ENCODE measurements at places on chromosomes 4 and X.

- DNase-seq = peak; percentile 60
Measured at GRCh38 chrX:9148615-9149399, 114.9 kb upstream of the FAM9B start.

GRCh38 chrX:100717363-100717762 is 14.6 kb downstream of the SYTL4 start:
- DNase-seq = no peak

GRCh38 chr4:161498155-161498554 is 665.6 kb downstream of the FSTL5 start:
- DNase-seq = no peak

DNA sequence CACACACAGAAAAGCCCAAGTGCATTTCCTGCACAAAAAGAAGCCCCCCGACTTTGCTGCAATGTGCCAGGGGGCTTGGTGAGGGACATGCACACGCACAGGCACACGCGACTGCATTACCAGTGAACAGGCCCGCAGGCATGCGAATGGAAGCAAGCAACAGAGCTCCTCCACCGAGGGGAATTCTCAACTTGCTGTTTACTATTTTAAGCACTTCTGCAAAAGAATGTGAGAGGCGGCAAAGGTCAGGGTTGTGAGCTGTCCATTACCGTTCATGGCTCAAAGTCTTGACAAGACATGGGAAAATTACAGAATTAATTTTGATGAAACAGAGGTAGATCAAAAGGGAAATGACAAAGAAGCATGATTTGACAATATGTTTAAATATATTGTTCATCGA is 342.5 kb upstream of the NOCT start:
- no peak for DNase-seq

DNA sequence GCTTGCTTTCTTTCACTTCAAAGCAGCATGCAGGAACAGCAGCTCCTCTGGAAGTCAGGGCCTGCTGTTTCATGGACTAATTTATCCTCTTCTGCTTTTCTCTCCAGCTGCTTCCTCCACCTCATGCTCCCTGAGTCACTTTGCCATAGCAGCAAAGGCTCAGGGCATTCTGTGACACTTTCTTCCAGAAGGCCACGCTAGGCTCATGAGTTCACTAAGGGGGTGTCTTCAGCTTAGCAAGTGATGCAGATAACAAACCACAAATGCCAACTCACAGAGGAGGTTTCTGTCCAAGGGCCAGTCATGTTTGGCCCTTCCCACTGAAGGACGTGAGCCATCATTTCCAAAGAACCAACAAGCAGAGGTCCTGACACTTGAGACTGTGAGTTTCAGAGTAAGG is 200.2 kb downstream of the ADGRA3 start:
- peak; percentile 13 for DNase-seq

DNA sequence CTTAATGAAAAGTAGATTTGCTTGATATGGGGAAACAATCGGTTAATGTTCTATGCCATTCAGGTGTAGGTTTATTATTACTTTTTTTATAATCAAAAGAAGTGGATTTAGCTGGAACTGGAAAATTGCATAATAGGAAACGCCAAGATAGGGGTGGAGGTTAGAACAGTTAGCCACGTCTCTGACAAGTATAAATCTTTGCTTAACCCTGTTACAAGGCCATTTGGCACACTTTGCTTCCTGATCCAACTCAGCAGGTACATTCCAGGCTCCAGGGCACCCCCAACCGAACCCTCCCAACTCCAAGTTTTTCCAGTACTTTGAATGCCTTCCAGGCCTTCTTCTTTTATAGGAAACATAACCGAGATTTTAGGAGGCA is 50.6 kb upstream of the ACSL4 start:
- DNase-seq = no peak

DNA sequence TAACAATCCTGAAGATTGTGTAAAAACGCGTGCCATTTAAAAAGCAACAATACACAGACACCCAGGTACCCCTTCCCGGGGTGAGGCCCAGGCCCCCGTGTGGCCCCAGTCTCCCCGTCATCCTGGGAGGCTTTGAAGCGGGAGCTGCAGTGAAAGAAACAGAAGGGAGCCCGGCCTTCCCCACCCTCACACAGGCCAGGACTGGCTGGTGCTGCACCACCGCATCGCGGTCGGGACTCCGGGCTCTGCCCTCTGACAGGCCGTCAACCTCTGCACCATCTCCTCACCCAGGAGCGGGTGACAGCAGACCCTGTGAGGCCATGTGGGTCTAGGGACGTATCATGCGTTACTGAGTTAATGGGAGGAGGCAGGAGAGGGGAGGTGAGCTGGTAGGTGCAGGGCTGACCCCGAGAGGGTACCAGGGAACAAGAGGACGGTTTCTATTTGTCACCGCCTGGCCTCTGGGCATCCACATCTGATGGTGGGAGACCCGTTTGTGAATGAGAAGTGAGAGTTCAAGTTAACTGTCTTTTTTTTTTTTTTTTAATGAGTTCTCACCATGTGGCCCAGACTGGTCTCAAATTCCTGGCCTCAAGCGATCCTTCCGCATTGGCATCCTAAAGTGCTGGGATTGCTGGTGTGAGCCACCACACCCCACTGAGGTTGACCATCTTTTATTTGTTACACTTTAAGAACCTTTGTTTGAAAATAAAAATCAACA is 27.3 kb downstream of the PIGG start:
- no peak for DNase-seq

DNA sequence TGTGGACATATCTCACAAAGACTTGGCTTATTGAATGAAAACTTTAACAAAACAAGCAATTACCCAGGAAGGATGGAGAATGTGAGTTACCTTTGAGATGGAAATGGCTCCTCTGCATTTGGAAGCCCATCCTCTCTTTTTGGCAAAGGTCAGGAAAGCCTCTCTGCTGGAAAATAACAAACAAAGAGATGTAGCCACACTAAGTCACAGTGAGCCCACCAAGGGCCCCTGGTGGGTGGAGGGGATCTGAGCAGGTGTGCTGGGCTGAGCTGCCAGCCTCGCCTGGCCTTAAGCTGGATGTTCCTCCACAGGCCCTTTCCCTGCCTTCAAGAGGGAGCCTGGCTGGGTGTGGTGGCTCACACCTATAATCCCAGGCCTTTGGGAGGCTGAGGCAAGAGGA is 269.2 kb downstream of the HNRNPD start:
- DNase-seq = no peak

- DNase-seq = peak; percentile 72
Measured at GRCh38 chrX:48071064-48071985, at the start of gene ZNF630. Gene ZNF630, minus strand, starts transcription at chrX:48071640. Its CDS starts 4,754 bp downstream, at chrX:48066886.

- DNase-seq = peak; percentile 61
Measured at GRCh38 chrX:20265221-20265725, 1.4 kb downstream of the RPS6KA3 start.

DNA sequence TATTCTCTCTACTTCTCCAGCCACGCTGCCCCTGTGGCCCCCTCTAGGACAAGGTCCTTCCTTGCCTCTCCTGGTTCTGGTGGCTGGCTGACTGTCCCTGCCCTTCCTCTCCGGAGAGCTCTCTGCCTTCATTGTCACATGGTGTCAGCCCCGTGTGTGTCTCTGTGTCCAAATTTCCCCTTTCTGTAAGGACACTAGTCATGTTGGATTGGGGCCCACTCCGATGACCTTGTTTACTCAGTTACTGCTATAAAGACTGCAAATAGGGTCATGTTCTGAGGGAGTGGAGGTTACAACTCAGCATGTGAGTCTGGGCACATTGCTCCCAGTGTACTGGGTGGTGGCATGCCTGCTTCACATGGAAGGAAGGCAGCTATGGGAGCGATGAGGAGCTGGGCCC is 129.5 kb upstream of the PSAPL1 start:
- DNase-seq = no peak

- no peak for DNase-seq
Measured at GRCh38 chrX:39477762-39478120, 620.0 kb downstream of the BCOR start.

- no peak for DNase-seq
Measured at GRCh38 chrX:71111141-71111843, at the start of gene IL2RG. Gene IL2RG, minus strand, starts transcription at chrX:71111577. Its CDS starts 38 bp downstream, at chrX:71111539.

- no peak for DNase-seq
Measured at GRCh38 chr4:146059865-146060264, 115.7 kb upstream of the LSM6 start.

DNA sequence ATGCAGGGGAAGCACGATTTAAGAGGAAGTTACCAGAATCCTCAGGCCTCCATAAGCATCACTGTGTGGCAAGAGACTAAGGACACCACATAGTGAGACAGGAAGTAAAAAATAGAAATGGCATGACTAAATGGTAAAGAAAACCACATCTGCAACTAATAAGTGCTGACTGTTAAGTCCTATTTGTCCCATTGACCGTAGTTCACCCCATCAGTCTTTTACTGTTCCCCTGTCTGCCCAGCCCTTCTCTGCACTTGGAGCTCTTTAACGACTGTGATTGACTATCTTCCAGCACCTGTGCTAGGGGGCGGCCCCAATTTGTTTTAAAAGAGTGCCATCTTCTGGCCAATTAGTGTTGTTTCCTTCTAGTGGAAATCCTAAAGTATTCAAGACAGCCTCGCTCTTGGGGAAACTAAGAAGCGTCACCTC is 94.2 kb downstream of the MAOA start:
- DNase-seq = peak; percentile 36

- no peak for DNase-seq
Measured at GRCh38 chr4:162016219-162016618, 147.6 kb downstream of the FSTL5 start.

DNA sequence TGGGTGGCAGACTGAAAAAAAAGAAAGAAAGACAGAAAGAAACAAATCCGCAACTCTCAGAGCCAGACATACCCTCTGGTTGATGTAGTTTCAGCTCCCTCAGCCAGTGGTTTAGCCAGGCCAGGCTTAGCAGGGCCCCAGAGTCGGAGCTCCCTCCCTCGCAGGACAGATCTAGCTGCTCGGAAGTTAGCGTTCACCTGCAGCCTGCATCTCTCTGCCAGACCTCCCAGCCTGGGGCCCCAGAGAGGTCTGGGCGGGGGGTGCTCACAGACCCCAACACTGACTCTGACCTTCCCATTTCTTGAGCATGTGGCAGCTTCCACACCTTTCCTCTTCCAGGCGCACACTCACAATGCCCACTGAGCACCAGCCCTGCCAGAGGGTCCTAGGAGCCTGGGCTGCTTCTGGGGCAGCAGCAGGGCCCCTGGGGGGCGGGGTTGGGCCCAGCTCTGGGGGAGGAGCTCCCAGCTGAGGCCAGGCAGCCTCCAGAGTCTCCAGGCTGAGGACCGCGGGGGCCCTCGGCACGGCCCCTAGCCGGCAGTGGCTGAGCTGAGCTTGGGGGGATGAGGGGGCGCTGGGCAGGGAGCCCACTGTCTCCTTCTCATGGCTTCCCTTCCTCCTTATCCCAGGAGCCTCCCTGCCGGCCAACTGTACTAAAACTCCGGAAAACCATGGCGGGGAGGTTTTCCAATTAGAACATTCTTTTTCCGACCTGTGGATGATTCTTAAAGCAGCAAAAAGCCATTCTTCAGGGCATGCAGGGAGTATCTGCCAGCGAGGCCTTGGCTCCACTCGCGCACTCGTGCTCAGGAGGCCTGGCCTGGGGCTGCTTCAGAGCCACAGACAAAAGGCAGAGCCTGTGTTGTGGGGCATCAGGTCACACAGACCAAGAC is 4.6 kb upstream of the ZNF185 start:
- no peak for DNase-seq

DNA sequence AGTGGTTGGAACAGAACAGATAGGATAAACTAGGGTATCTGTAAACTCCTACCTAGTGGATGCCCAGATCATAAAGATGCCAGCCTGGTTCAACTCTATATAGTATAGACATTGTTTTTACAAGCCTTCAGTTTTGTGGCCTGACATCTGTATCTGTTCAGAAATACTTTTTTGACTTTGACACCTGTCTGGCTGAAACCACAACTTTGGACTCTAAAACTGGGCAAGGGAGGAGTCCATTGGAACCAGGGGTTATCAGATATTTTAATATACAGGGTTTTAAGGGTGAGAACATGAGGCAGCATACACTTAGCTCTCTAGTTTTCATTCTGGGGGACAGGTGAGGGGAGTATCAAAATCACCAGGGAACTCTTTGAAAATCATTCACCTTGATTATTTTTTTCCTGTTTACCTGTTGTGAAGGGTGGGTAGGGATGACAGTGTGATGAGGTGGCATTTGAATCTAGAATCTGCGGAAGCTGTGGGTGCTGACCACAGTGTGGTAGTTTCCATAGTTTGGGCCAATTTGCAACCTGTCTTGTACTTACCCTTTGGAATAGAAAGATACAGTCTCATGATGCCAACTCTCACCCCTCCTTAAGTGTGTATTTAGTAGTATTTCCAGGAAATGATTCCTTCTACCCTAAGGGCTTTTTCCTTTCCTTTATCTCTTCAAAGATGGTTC is 20.6 kb downstream of the GAB1 start:
- DNase-seq = no peak

DNA sequence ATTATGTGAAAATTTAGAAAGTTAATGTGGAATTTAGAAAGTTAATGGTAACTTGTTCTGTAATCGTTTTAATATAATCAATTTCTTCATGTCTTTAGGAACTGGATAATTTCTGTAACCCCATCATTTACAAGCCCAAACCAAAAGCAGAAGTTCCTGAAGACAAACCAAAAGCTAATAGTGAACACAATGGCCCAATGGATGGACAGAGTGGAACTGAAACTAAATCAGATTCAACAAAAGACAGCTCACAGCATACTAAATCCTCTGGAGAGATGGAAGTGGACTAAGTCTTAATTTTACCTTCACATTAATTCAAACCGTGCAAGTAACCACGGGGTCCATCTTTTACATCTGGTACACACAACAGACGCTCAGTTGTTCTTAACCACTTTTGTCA is 48.1 kb upstream of the PLK4 start:
- DNase-seq = no peak

GRCh38 chrX:68980906-68981616 is 152.2 kb downstream of the EFNB1 start:
- DNase-seq = no peak

DNA sequence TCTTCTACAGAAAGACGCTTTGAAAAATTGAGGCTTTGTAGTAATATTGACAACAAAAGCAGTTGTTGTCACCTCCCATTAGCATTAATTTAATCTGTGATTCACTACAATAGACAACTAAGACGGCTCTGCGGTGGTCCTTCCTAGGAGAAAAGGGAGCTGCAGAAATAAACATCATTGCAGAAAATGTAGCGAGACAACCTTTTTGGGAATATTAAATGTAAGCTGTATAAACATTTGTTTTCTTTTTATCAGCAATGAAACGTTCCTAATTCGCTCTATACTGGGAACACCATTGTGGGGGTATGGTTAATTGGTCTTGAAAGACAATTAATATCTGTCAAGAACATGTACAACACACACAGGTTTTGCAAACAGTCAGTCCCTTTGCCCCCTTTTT is 583.3 kb upstream of the TENM3 start:
- DNase-seq = no peak

GRCh38 chr4:131026771-131027170 is 1930.8 kb downstream of the C4orf33 start:
- no peak for DNase-seq

- no peak for DNase-seq
Measured at GRCh38 chr4:157447195-157447594, 226.7 kb downstream of the GRIA2 start.

- DNase-seq = peak; percentile 49
Measured at GRCh38 chrX:40174854-40175510, 77.2 kb upstream of the BCOR start.

DNA sequence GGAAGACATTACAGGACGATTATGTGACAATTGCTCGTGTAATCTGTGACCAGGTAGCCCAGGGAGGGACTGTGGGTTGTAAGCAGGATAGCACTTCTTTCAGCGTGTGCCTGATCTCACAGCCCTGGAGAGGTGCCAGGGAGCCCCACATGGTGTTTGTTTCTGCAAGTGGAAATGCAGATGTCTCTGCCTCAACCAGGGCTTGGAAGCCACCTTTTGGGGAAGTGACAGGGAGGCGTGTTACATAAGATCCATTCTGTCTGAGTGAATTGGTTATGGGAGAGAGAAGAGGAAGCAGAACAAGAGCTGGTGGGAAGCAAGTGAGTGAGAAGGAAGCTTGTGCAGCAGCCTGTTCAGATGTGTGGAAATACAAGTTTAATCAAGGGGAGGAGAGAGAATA is 104.5 kb upstream of the GATB start:
- no peak for DNase-seq
